Midbrain (tissue), 1 donor: ENCODE measurements at places on chromosomes 12 and 14.

DNA sequence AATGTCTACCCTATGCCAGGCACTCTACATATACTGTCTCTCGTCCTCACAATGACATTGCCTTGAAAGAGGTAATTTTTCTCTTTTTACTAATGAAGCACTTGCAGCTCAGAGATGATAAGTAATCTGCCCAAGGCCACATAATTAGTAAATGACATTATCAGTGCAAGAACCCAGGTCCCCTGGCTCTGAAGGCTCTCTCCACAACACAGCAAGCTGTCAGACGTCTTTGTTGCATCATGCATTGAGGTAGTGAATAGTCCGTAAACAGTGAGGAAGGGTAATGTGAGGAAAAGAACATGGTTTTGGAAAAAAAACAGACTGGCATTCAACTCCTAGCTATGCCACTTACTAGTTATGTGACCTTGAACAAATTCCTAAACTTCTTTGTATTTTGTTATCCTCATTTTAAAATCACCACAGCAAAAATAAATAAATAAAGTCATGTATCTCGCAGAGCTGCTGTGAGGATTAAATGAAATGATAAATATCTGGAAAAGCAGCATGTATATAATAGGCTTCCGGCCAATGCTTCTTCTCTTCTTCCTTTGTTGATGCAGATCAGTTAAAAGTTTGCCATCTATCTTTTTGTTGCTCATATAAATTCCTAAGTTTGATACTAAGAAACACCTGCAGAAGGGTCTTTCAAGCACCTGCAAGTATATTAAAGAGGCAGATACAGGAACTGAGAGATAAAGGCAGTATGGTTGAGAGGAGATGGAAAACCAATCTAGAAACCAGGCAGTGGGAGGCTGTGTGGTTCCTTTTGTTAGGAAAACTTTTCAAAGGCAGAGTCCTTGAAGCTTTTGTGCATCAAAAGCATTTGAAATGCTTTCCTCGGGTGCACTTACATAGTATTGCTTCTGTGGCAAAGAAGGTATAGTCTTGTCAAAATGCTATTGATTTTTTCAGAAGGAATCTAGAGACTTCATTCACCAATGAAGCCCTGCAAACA is 82.8 kb downstream of the BTG1 start:
- DNase-seq: no peak

DNA sequence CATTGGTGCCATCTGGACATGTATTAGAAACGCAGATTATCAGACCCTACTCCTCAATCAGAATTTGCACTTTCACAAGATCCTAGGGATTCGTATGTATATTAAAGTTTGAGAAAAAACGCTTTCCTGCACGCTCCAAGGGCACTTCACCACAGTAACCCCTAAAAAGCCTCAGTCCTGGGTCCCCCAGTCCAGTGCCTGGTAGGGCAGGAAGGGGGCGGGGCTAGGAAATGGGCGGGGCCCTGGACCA is 369 bp downstream of the DEPDC4 start:
- no peak for DNase-seq

DNA sequence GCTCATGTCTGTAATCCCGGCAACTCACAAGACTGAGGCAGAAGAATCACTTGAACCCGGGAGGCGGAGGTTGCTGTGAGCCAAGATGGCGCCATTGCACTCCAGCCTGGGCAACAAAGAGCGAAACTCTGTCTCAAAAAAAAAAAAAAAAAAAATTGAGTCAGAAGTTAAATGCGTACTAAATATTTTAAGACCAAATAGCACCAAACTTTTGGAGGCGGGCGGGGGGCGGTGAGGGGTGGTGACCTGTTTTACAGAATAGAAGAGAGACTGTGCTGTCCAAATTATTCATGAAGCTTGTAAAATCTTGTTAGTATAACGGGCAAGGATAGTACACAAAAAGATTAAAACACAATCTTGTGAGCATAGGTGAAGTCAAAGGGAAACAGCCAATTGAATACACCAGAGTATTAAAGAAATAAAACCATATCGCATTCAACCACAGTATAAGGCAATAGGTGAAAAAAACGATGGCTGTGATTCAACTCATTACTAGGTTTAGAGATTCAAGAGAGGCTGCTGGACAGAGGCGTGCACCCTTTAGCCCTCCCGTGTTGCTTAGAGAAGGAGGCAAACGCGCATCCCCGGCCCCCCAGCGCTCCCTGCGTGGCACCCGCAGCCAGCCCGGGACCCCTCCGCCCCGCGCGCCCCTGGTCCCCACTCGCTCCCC is 571 bp downstream of the ZNF891 start:
- no peak for DNase-seq

DNA sequence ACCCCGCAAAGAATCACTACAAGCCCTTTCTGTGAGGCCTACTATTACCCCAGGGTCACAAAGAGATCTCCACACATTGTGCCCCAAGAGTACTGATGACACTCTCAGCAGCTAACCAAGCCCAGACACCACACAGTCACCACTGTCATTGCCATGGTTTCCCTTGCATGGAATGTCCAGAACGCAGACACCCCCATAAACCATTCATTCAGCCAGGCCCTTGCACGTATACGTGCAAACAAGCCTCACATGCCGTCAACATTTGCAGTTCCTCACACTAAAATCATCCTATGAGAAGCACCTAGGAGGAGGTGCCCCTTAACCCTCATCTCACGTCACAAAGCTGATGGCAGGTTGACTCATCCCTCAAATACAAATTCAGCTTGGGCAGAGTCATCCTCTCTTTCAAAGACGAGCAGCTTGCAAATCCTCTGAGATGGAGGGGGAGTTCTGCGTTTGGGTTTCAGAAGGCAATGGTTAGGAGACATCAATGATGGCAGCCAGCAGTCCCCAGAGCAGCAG is 17.1 kb upstream of the KRT77 start:
- DNase-seq: no peak

GRCh38 chr14:56219666-56220413 is 101.6 kb downstream of the PELI2 start:
- DNase-seq: no peak

DNA sequence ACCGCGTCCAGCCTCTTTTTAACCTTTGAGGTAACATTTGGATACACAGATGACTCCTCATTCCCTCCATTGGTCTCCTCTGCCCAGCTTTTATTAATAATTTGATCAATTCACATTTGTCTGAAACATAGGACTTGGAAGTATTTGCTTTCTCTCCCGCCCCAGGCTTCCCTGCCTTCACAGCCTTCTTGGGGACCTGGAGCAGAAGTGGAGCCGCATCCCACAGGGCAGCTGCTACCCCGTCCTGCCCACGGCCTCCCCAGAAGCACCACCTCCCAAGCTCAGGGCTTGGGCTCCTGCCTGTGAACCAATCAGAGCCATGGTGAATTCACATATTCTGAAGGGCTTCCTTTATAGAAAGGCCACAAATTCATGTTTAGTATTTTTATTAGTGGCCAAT is 97.6 kb downstream of the PIWIL1 start:
- no peak for DNase-seq

- DNase-seq: no peak
These were observed 381.4 kb downstream of the APAF1 start for GRCh38 chr12:99026332-99027054.

- peak; percentile 37 for DNase-seq
These were observed 25.5 kb downstream of the SCARB1 start for GRCh38 chr12:124837958-124838803.

GRCh38 chr12:84877340-84877739 is 35.3 kb downstream of the SLC6A15 start:
- DNase-seq: no peak

GRCh38 chr14:31360919-31361662 is 59.3 kb downstream of the HEATR5A start:
- no peak for DNase-seq

DNA sequence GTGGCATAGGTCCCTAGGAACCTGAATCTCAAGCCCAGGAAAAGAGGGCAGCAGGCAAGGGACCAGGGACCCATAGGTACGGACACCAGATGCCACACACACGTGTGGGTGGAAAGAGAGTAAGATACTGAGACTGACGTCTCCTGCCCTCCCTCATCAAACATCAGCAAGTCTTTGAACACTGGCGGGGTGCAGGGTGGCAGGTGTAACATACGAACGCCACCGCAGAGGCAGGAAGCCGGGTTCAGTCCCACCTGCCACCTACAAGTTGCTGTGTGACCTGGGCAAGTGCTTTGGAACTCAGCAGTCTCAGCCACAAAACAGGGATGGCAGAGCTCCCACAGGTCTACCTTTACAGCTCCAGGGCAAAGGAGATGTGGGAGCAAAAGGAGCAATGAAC is 11.1 kb downstream of the ACTN1 start:
- no peak for DNase-seq

DNA sequence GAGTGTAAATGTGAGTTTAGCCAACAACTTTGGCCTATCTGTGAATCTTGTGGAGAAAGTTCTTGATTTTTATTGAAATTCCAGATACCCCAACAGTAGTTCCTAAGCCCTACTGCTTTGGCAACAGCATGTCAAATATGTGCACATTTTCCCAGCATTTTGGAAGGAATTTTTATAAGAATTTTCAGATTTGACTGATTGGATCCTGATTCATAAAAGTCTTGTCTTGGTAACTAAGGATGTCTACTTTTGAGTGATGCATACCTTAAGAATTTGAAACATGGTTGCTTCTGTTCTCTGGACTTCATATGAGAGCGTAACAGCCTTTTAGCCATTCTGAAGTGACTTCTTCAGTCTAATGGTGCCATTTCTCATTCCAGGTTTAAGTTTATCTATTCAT is 106.7 kb downstream of the ANO4 start:
- DNase-seq: no peak

GRCh38 chr14:21539189-21539940 is 13.2 kb upstream of the SALL2 start:
- no peak for DNase-seq

DNA sequence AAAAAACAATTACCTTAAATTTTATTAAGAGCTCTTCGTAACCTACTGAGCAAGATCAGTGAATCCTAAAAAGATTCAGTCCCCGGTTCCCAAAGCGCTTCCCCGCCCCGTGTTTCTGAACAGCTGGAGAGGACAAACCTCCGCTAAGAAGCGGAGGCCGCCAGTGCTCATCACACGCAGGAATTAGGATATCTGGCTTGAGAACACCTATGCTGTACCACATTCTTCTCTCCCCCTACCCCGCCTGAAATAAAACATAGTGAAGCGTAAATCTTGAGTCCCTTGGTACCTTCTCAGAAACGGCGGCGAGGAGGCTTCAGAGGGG is 774 bp upstream of the WDR20 start:
- DNase-seq: no peak

DNA sequence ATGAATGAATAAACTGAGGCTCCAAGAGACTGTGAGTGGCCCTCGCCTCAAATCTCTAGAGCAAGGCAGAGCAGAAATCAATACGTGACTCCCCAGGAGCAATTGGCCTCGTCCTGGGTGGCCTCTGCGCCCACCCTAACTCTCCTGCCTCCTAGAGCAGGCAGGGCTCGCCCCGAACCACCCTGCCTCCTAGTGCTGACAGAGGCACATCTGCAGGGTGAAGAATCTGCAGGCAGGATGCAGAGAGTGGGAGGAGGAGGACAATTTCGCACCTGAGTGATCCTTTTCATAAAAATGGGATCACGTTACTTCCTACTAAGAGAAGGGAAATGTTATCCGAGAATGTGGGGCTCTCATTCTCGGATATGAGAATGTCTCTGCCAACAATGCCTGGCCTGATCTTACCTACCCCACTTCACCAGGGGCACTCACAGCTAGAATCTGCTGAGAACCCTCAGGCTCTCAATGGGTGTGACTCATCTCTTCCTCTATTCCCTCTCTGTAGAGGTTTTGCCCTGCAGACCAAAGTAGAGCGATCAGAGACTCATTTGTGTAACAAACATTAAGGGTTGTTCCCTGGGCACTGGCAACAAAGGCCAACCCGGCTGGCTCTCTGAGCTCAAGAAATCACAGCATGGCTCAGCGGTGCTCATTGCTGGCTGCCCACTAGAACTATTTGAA is 61.7 kb upstream of the BCL2L14 start:
- DNase-seq: no peak

- DNase-seq: no peak
These were observed 122.2 kb downstream of the NTS start for GRCh38 chr12:85996280-85996679.

GRCh38 chr14:90552465-90553297 is 155.9 kb downstream of the CALM1 start:
- DNase-seq: no peak

DNA sequence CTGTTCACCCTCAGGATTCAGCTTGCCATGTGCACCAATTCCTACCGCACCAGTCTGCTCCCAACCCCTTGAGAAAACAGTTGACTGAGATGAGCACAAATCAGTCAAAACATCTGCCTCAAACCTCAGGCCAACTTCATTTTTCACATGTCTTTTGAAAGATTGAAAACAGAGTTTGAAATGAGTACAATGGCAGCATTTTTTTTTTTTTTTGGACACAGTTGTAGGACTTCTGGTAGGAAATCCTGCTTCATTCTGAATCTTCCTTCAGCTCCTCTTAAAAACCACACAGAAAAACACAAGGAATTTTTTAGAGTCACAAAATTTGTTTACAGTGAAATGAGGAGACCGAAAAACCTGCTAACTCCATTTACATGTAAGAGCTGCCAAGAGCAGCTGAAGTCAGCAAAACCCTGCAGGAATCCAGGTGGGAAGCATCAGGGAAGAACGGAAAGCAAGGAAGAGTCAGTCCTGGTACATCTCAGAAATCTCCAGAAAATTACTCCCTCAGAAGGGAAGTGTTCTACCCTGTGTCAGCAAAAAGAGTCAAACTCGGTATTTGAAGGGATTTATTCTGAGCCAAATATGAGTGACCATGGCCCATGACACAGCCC is 100.3 kb upstream of the TMTC1 start:
- DNase-seq: no peak

- no peak for DNase-seq
These were observed 43.3 kb downstream of the GIT2 start for GRCh38 chr12:109952873-109953272.

- no peak for DNase-seq
These were observed 2.2 kb downstream of the NRIP2 start for GRCh38 chr12:2832550-2833127.

- DNase-seq: no peak
These were observed 7.1 kb downstream of the KRAS start for GRCh38 chr12:25243680-25243990.

DNA sequence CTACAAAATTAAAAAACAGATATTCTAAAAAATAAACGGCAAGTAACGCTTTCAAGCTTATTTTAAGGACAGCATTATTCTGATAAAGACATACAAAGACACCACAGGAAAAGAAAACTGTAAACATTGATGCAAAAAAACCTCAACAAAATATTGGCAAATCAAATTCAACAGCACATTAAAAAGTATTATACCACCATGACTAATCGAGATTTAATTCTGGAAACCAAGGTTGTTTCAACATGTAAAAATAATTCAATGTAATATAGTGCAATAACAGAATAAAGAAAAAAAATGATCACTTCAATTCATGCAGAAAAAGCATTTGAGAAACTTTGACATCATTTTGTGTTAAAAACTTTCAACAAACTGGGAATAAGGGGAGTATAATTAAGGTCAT is 1323.2 kb downstream of the FSCB start:
- no peak for DNase-seq

DNA sequence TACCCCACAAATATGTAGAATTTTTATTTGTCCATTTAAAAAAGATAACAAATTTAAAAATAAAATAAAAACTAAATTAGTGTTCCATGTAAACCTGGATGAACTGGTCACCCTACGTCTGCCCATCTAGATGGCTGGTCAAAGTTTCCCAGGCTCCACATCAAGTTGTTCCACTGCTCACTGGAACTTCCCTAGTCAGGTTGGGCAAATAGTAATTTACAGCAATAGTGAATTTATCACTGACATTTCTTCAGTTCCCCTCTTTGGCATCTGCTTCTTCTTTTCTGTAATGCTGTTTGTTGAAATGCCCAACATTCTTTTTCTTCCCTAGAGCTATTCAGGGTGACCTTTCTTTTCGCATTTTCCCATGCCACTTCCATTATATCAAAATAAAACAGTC is 272.7 kb upstream of the BTG1 start:
- no peak for DNase-seq

GRCh38 chr12:101001669-101002068 is 207.1 kb downstream of the ANO4 start:
- no peak for DNase-seq
